ENCODE measurements at places on chromosomes 12 and 14.

GRCh38 chr14:29836395-29836794 lies 91.3 kb downstream of the PRKD1 start:
- DNase-seq = no peak

GRCh38 chr14:81433378-81433777 lies 33.3 kb upstream of the STON2 start:
- no peak for DNase-seq

DNA sequence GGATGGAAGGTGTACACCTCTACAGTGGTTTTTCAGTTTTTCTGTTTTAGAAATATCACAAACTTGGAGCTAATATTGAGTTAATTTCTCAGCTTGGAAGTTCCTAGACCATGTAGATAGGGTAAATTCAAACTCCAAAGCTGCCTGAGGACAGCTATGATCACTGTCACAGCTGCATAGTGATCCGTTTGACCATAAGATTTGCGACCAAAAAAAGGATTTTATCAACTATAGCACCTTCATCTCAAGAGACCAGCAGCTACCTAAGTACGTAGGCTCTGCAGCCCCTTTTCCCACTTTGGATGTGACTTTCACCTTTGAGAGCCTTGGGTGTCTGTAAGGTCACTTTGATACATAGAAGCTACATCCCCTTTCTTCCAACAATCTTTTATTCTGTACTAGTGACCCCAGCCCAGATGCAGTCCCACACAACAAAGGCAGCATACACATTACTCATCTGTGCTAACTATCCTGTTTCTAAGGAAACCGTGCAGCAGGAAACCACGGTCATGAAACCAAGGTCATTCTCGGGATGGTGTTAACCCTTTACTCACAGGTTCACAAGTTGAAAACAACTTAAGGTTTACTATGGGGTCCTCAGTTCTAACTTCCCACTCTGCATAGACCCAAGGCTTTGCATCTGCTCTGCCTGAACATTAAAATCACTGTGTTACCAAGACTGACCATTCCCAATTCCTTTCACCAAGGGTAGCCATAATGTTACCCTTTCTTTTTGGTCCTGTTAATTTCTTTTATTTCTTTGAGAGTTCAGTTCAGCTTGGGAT lies 75.4 kb downstream of the IFT81 start:
- peak; percentile 5 for DNase-seq

DNA sequence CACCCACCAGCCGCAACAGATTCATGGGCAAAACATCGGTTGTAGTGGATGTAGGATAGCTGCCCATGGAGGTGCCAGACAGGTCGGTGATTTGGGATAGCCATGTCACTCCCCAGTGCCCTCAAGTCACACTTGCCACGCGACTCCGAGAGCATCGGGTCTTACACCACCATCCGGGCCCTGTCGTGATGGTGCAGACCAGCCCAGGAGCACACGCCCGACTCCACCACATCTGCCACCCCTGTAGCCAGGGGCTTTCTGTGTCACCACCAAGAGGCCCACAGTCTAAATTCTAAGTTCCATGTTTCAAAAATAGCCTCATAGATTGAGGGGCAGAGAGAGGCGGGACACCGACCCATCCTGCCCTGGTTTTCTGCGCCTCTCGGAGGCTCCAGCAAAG lies 18.0 kb downstream of the FOXN4 start:
- no peak for DNase-seq

DNA sequence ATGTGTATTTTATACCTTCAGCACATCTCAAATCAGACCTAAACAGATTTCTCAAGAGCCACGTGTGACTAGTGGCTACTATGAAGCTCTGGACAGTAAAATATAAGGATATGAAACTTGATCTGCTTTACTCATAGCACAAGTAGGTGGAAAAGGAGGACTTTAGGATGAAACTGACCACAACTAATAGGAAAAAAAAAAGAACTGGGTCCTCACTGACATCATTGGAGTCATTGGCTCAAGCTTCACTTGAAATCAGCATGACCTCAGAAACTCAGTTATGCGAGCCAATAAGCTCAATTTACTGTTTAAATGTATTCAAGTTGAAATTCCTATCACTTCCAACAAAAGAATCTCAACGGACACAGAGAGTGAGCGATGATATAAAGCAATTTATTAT lies 34.1 kb upstream of the CIT start:
- DNase-seq = no peak

Measured in neural crest cell (in vitro differentiated cells).